ENCODE measurements at places on chromosomes 12 and 14. TPM values are rescaled to one million over a fixed set of nuclear protein-coding genes. Genes with fewer than 3 reads are reported as not detected.

DNA sequence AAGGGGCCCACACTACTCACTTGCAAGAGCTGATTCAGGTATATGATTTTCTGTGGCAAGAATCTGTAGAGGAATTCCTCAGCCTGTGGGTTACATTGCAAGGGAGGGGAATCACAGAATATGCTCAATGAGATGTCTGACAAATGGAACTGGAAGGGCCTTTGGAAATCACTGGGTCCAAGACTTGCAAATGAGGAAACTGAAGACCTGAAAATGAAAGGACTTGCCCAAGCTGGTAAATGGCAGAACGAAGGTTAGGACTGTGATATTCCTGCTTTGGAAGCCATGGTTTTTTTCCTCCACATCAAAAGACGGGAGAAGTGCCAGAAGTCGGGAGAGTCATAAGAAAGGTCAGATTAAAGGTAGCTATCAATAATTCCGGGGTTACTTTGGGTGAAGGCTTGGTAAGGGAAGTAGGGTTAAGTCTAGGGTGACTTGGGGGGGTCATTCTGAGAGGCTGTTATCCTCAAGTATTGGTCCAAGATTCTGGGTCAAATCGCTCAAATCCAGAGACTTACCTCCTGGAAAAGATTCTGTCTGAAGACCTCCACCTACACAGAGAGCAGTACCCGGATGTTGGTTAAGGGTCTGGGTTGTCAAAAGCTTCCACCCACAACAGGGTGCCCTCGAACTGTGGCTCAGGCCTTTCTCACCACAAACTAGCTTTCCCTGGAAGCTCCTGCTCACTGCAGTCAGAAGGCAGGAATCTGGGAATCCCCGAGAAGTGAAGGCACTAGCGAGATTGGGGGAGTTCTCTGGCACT lies 539 bp downstream of the PSME2 start:
- peak; percentile 80 for DNase-seq

GRCh38 chr12:507391-507796 lies 47.7 kb downstream of the B4GALNT3 start:
- DNase-seq, result no peak

DNA sequence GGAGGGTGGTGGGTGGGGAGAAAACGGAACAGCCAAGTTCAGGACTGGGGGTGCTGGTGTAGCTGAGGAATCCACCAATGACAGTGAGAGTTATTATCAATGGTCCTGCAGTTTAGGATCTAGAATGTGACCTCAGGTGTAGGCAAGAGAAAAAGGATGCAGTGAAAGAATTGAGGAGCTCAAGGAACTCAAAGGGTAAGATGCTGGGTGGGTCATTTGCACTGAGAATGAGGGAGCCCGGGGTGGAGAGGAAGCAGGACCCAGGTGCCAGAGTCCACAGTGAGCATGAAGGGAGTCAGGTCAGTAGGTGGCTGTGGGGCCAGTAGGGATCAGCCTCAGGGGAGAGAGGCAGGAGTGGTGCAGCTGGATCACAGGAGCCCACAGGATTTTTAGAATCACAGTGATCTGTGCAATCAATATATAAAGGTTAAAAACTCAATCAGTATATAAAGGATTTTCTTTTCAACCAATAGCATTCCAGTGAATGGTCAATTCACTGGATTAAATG lies 3.2 kb upstream of the KRT7 start:
- no peak for DNase-seq

GRCh38 chr14:75094896-75095295 lies 25.5 kb downstream of the ZC2HC1C start:
- no peak for DNase-seq

DNA sequence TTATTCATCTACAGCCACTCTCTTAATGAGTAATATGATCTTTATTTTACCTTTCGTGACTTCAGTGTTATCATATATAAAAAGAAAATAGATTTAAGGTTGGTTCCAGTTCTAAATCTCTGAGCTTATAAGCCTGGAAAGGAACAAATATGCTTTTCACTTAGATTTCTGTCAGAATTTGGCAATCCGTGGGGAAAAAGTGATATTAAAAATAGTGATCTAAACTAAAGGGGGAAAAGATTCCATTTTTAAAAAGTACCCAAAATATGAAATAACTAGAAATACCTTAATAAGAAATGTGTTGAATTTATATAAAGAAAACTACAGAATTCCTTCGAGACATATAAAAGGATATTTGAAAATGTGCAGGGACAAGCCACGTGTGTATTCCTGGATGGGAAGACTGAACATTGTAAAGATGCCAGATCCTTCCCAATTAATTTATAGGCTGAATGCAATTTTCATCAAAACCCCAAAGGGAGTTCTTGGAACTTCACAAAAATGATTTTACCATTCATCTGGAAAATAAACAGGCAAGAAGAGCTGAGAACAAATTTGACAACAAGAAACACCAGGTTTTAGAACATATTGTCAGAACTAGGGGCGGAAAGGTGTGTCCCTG lies 142.5 kb downstream of the EFCAB11 start:
- DNase-seq, result no peak

The PIANP gene
- total RNA-seq, result under 0.01 TPM

The OLR1 gene
- total RNA-seq, result 3.2 TPM

The IL22 gene
- not detected for total RNA-seq

Data from IMR-90 (cell line).